Aorta (tissue), 5 donors: ENCODE measurements at places on chromosomes 6 and 20.
A peak's percentile ranks its signal among the peaks of the same experiment; 100 is the strongest.

- H3K4me3 ChIP-seq = no peak overlapping the region
- H3K27me3 ChIP-seq = no peaks in the 10 kb centered on the region
- no peaks in the 10 kb centered on the region for H3K4me1 ChIP-seq
- no peak overlapping the region for H3K27ac ChIP-seq
- DNase-seq = no peak
- H3K36me3 ChIP-seq = no peaks in the 10 kb centered on the region
Observed at GRCh38 chr6:133408543-133408942, 167.4 kb downstream of the EYA4 start.

DNA sequence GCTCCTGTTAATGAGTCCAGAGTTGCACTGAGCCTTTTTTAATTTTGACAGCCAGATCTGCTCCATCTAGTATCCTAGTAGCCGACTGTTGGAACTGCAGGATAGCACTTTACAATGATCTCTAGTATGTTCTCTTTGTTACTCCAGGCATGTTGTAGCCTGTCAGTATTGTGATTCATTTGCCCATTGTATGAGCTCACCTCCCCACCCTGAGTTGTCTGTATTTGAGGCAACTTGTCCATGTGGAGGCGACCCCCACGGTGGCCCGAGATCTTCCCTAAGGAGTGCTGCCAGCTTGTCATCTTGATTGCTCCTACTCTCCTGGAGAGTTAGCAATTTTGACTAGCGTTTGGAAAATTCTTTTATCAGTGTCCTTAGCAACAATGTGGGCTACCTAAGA lies 67.2 kb downstream of the DHX35 start:
- no peaks in the 10 kb centered on the region for H3K27me3 ChIP-seq
- no peak overlapping the region for H3K27ac ChIP-seq
- no peak overlapping the region for H3K4me3 ChIP-seq

DNA sequence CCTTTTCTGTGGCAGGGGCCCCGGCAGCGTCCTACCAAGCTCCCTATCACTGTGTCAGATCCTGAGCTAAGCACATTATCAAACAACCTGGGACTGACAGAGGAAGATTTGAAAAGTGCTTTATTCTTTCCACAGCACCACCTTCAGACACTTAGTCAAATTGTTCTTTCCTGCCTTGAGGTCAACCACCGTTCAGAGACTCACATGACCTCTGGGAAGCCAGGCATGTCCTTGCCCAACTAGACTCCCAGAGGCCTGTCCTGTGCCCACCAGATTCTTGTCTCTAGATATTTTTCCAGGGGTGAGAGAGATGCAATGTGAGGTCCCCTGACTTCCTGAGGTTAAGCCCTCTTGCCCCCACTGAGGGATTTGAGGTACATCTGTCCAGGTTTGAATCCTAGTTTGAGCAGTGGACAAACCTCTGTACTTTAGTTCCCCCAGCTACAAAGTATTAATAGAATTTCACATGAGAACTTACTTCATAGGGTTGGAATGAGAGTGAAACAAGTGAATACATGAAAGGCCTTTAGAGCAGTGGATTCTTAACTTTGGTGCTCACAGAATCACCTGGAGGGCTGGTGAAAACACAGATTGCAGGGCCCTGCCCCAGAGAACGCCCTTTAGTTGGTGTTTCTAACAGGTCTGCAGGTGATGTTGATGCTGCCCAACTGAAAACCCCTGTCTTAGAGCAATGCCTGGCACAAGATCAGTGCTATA lies 179.8 kb downstream of the CLIC5 start:
- no peaks in the 10 kb centered on the region for H3K27me3 ChIP-seq
- H3K4me1 ChIP-seq = no peaks in the 10 kb centered on the region
- no peak overlapping the region for H3K4me3 ChIP-seq
- no peak for DNase-seq
- H3K36me3 ChIP-seq = no peaks in the 10 kb centered on the region
- H3K27ac ChIP-seq = no peak overlapping the region

GRCh38 chr20:50054626-50055511 lies 58.1 kb downstream of the UBE2V1 start:
- no peaks in the 10 kb centered on the region for H3K4me1 ChIP-seq
- H3K4me3 ChIP-seq = no peak overlapping the region
- no peak for DNase-seq
- H3K27ac ChIP-seq = no peak overlapping the region

DNA sequence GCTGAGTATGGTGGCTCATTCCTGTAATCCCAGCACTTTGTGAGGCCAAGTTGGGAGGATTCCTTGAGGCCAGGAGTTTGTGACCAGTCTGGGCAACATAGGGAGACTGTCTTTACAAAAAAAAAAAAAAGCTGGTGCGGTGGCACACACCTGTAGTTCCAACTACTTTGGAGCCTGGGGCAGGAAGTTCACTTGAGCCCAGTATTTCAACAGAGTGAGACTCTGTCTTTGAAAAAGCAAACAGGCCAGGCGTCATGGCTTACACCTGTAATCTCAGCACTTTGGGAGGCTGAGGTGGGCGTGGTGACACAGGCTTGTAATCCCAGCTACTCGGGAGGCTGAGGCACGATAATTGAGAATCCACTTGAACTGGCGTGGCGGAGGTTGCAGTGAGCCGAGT lies 28.7 kb downstream of the MYBL2 start:
- H3K27me3 ChIP-seq = no peaks in the 10 kb centered on the region
- no peak overlapping the region for H3K4me3 ChIP-seq
- H3K4me1 ChIP-seq = no peaks in the 10 kb centered on the region
- no peaks in the 10 kb centered on the region for H3K36me3 ChIP-seq
- no peak overlapping the region for H3K27ac ChIP-seq
- DNase-seq = no peak

DNA sequence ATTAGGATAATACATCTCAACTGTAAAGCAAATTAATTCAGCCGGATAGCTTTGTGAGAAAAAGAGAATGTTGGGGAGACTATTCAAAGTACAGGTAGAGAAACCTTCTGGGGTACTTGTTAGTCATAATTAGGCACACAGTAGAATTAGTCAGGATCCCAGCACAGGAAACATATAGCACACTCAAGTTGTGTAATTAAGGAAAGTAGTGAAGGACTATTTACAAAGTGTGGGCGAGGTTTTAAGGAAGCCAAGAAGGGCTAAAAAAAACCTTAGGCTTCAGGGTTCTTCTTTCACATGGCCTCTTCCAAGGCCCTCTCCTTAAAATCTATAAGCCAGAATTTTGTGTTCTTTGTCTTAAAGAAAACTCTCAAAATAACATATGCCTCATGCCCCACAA lies 126.7 kb downstream of the RTN4IP1 start:
- no peaks in the 10 kb centered on the region for H3K27me3 ChIP-seq
- H3K27ac ChIP-seq = no peak overlapping the region
- DNase-seq = no peak
- no peak overlapping the region for H3K4me3 ChIP-seq
- H3K36me3 ChIP-seq = no peaks in the 10 kb centered on the region

DNA sequence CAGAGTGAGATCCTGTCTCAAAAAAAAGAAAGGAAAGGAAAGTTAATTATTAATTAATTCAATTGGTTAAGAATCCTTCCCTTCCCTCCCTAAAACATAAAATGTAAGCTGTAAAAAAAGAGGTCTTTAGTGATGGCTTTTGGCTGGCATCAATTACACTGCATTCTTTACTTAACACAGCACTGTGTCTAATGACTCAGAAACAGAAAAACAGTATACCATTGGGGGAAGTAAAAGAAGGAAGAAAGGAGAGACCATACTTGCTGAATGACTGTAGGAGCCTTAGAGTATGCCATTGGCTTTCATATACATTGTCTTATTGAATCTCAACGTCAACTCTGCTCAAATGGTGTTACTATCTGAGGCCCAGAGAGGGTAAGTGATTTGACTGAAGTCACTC lies 18.3 kb upstream of the CITED2 start:
- no peak overlapping the region for H3K4me3 ChIP-seq
- no peaks in the 10 kb centered on the region for H3K36me3 ChIP-seq
- DNase-seq = no peak
- H3K4me1 ChIP-seq = no peaks in the 10 kb centered on the region
- no peaks in the 10 kb centered on the region for H3K27me3 ChIP-seq
- no peak overlapping the region for H3K27ac ChIP-seq

- H3K4me1 ChIP-seq = no peaks in the 10 kb centered on the region
- H3K4me3 ChIP-seq = no peak overlapping the region
- no peaks in the 10 kb centered on the region for H3K36me3 ChIP-seq
Observed at GRCh38 chr6:149951096-149951495, 9.3 kb downstream of the ULBP2 start.

- no peaks in the 10 kb centered on the region for H3K27me3 ChIP-seq
- no peak overlapping the region for H3K27ac ChIP-seq
- H3K36me3 ChIP-seq = no peaks in the 10 kb centered on the region
- H3K4me3 ChIP-seq = no peak overlapping the region
- peak; percentile 37 for DNase-seq
- no peaks in the 10 kb centered on the region for H3K4me1 ChIP-seq
Observed at GRCh38 chr6:35385457-35386202, 43.3 kb downstream of the PPARD start.

GRCh38 chr6:144185133-144185836 lies 35.0 kb downstream of the STX11 start:
- H3K36me3 ChIP-seq = no peaks in the 10 kb centered on the region
- no peaks in the 10 kb centered on the region for H3K4me1 ChIP-seq
- no peaks in the 10 kb centered on the region for H3K27me3 ChIP-seq
- no peak overlapping the region for H3K4me3 ChIP-seq
- H3K27ac ChIP-seq = no peak overlapping the region

GRCh38 chr6:33620158-33620855 lies 815 bp upstream of the ITPR3 start:
- H3K36me3 ChIP-seq = no peaks in the 10 kb centered on the region
- no peaks in the 10 kb centered on the region for H3K4me1 ChIP-seq
- H3K27me3 ChIP-seq = no peaks in the 10 kb centered on the region
- H3K4me3 ChIP-seq = peak overlapping the region; percentile 61

- no peaks in the 10 kb centered on the region for H3K4me1 ChIP-seq
- no peak overlapping the region for H3K27ac ChIP-seq
- H3K4me3 ChIP-seq = no peak overlapping the region
- no peaks in the 10 kb centered on the region for H3K27me3 ChIP-seq
Observed at GRCh38 chr20:32567384-32568178, 17.6 kb downstream of the NOL4L start.

GRCh38 chr6:150606168-150606591 lies 6.5 kb downstream of the PLEKHG1 start:
- H3K27me3 ChIP-seq = no peaks in the 10 kb centered on the region
- H3K4me1 ChIP-seq = no peaks in the 10 kb centered on the region
- no peaks in the 10 kb centered on the region for H3K36me3 ChIP-seq

DNA sequence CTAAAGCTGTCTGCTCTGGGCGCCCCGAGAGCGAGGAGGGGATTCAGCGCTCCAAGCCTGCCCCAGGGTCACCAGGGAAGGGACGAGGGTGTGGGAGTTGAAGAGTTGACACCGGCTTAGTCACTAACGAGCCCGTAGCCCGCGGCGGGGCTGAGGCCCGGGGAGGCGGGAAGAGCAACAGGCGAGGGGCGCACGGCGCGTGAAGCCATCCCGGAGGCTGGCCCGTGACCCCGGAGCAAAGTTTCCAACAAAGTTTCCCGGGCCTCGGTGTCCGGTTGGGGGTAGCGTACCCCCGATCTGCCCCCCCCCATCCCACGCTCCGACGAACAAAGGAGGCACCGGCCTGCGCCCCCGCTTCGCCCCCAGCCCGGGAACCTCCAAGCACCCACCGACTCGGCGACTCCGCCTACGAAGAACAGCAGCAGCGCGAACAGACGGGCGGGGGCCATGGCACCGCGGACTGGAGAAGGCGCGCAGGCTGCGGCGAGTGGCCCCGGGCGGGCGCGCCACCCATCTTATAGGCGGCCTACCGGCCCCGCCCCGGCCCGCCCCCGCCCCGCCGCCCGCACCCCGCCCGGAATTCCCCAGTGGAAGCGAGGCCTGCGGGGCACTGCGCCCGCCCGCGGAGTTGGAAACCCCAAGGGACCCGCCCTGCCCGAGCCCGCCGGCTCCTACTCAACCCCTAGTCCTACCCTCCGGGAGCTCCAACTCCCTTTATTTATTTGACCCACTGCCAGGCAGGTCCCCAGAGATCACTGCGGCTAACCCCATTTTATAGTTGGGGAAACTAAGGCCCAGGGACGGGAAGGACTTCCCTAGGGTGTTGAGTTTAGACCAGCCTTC lies at the start of gene SDC4:
TSS of gene SDC4 (minus strand) at position 489 of the 843 bp plus-strand sequence. CDS start at position 449, 40 bp downstream.
- H3K36me3 ChIP-seq = no peaks in the 10 kb centered on the region
- H3K4me1 ChIP-seq = no peaks in the 10 kb centered on the region
- H3K27me3 ChIP-seq = peaks cover 2% of the 10 kb centered on the region
- peak; percentile 76 for DNase-seq
- H3K4me3 ChIP-seq = peak within 1 kb of the TSS; percentile 54

DNA sequence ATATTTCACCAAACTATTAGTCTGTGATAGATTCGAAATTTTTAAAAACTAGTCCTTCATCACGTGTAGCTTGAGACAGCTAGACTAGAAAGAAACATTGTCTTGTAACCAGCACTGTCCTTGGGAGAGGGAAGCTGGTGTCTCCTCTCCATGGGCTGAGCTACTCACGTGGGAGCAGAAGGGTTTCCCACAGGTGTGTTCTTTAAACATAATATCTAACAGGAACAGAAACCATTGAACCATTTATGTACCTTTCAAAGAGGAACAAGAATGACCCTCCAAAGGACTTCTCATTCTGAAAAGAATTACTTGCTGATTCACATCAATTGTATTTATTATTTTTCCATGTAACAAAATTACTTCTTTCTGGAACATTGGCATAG lies 72.4 kb upstream of the SYNJ2 start:
- no peak overlapping the region for H3K27ac ChIP-seq
- peaks cover 11% of the 10 kb centered on the region for H3K36me3 ChIP-seq
- no peaks in the 10 kb centered on the region for H3K27me3 ChIP-seq
- no peak for DNase-seq
- H3K4me1 ChIP-seq = no peaks in the 10 kb centered on the region

GRCh38 chr20:50339466-50339901 lies 148.9 kb downstream of the CEBPB start:
- no peak overlapping the region for H3K4me3 ChIP-seq
- no peaks in the 10 kb centered on the region for H3K4me1 ChIP-seq
- H3K27ac ChIP-seq = no peak overlapping the region
- H3K27me3 ChIP-seq = no peaks in the 10 kb centered on the region
- H3K36me3 ChIP-seq = no peaks in the 10 kb centered on the region

GRCh38 chr6:38654263-38654662 lies 14.5 kb upstream of the BTBD9 start:
- DNase-seq = no peak
- no peaks in the 10 kb centered on the region for H3K27me3 ChIP-seq
- H3K27ac ChIP-seq = no peak overlapping the region
- H3K4me3 ChIP-seq = no peak overlapping the region
- no peaks in the 10 kb centered on the region for H3K36me3 ChIP-seq

- no peak overlapping the region for H3K4me3 ChIP-seq
- H3K36me3 ChIP-seq = no peaks in the 10 kb centered on the region
- DNase-seq = peak; percentile 57
- no peak overlapping the region for H3K27ac ChIP-seq
Observed at GRCh38 chr6:112879920-112880413, 532.8 kb downstream of the RFPL4B start.
